ENCODE measurements at places on chromosomes 5 and 9. TPM values are rescaled to one million over a fixed set of nuclear protein-coding genes. Genes with fewer than 3 reads are reported as not detected.

The LHX2 gene
- total RNA-seq, result 3.4 TPM

The PTGS1 gene
- total RNA-seq, result 1.7 TPM

The PGM5 gene
- total RNA-seq, result not detected

The CDKN2B gene
- 8.8 TPM for total RNA-seq

The TTC39B gene
- total RNA-seq, result 9.2 TPM

GRCh38 chr9:124660341-124660801 is 110.7 kb downstream of the NR6A1 start:
- DNase-seq, result peak; percentile 82

- no peak for DNase-seq
Measured at GRCh38 chr5:82796643-82797416, 280.4 kb downstream of the TMEM167A start.

GRCh38 chr9:91182429-91183225 is 179.1 kb downstream of the AUH start:
- no peak for DNase-seq

GRCh38 chr9:82606071-82606470 is 456.9 kb downstream of the RASEF start:
- no peak for DNase-seq

- no peak for DNase-seq
Measured at GRCh38 chr9:131474711-131475110, 28.0 kb upstream of the POMT1 start.

DNA sequence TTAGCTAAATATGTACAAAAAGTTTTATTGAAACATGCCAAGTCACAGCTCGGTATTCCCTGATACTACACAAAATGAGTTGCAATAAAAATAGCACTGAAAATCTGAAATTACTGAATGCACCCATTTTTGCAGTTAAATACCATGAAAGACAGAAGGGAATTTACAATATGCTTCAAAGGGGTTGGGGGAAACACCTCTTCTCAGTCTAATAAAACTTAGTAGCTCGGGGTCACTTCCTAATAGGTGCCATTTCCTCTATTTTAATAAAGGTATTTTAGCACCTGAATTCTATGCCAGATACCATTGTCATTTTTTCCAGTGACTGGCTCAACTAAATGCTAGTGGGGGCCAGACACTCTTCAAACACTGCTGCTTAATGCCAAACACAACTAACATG is 204.1 kb upstream of the MEF2C start:
- DNase-seq, result no peak

DNA sequence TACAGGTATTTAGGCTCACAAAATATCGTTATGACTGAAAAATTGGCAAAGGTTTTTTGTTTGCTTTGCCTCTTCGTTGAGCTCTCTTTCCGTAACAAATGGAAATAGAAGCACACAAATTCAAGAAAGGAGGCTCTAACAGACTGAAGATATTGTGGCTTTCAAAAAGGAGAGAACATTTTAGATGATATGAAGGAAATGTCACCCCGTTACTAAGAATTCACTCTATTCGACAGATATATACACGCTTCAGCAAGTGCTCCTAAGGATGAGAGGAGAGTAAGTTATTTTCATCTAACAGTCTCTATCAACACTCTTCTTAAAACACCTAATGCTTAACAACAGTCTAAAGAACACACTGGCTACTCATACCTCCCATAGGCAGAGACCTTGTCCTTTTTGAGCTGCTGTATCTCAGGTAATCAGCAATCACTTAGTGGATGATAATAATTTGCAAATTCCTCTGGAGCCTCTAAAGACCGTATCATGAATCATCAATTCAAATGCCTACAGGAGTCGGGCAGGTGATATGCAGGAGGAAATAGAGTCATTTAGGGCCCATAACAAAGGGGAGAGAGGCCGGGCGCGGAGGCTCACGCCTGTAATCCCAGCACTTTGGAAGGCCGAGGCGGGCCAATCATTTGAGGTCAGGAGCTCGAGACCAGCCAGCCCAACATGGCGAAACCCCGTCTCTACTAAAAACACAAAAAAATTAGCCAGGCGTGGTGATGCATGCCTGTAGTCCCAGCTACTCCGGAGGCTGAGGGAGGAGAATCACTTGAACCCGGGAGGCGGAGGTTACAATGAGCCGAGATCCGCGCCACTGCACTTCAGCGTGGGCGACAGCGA is 1.4 kb upstream of the HSDL2 start:
- peak; percentile 7 for DNase-seq

GRCh38 chr5:90488791-90489190 is 14.1 kb downstream of the POLR3G start:
- DNase-seq, result no peak

- DNase-seq, result no peak
Measured at GRCh38 chr9:137393176-137394150, 29.5 kb downstream of the EXD3 start.

DNA sequence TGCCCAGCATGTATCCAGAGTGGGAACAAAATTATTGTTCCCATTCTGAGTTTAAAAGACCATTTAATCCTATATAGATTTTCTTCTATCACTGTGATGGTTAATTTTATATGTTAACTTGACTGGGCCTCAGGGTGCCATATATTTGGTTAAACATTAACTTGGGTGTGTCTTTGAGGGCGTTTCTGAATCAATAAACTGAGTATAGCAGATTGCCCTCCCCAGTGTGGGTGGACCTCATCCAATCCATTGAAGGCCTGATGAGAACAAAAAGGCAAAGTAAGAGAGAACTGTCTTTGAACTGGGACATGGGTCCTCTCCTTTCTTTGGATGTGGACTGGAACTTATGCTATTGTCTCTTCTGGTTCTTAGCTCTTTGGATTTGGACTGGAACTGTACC is 17.3 kb downstream of the RIOK2 start:
- no peak for DNase-seq

- no peak for DNase-seq
Measured at GRCh38 chr5:112908854-112909253, 13.2 kb downstream of the REEP5 start.

GRCh38 chr5:168438349-168438748 is 47.9 kb upstream of the RARS1 start:
- DNase-seq, result no peak

DNA sequence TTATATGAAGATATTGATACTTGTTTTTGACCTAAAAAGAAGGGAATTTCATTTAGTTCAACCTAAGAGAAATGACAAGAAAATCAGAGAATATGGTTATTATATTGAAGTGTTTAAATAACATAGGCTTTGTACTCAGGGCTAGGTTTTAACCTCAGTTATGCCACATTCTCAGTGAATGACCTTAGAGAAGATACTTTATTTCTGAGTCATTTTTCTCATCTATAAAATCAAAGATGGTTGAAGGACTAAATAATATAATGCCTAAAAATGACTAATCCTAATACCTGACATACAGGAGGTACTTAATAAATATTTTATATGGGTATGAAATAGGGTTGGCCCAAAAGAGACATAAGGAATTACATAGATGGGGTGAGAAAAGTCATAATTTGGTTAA is 32.3 kb downstream of the DIMT1 start:
- DNase-seq, result no peak

DNA sequence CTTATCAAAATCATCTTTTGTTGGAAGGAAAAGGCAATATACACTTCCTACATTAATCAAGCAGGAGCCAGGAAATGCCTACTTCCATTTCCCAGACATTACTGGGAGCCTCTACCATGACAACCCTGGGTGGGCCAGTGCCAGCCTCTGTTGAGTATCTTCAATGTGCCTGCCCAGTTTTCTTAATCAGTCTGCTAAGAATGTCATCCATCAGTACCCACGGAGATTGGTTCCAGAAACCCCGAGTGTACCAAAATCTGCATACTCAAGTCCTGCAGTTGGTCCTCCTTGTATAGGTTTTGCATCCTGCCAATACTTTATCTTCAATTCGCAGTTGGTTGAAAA is 82.4 kb downstream of the MARCHF3 start:
- no peak for DNase-seq

DNA sequence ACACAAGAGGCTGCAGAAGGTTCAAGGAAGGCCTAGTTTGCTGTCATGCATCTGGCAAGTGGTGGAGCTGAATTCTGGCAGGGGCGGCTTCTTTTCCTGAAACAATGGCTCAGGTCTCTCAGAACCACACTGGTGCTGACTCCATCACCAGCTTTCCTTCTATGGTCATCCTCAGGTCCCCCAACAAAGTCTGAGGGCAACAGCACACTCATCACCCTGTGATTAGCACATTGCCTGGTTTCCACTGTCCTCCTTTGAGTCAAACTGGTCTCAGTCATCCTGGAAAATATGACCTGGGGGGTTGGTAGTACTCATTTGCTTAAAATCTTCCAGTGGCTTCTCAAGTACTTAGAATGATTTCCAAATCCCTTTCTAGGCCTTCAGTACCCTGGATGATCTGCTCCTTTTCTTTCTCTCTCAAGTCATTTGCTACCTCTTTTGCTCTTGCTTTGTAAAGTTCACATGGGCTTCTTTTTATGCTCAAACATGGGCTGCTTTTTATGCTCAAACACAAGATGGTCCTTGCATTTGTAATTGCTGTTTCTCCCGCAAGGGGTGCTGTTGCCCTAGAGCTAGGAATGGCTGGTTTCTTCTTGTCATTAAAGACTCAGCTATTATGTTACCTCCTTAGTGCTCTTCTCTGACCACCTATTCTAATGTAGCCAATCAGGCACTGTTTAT is 144.9 kb downstream of the ALDH1A1 start:
- peak; percentile 15 for DNase-seq

- DNase-seq, result no peak
Measured at GRCh38 chr9:101087426-101087825, 58.9 kb downstream of the PLPPR1 start.

Data from LHCN-M2 (cell line).